Natural killer cell (primary cell): ENCODE measurements at places on chromosomes 7 and 10. TPM values are rescaled to one million over a fixed set of nuclear protein-coding genes. Genes with fewer than 3 reads are reported as not detected.

The GIMAP5 gene
- 64.1 TPM for total RNA-seq

The RTKN2 gene
- total RNA-seq, result 0.61 TPM

The CDK14 gene
- 1.9 TPM for total RNA-seq

The TSPAN15 gene
- 1.3 TPM for total RNA-seq

DNA sequence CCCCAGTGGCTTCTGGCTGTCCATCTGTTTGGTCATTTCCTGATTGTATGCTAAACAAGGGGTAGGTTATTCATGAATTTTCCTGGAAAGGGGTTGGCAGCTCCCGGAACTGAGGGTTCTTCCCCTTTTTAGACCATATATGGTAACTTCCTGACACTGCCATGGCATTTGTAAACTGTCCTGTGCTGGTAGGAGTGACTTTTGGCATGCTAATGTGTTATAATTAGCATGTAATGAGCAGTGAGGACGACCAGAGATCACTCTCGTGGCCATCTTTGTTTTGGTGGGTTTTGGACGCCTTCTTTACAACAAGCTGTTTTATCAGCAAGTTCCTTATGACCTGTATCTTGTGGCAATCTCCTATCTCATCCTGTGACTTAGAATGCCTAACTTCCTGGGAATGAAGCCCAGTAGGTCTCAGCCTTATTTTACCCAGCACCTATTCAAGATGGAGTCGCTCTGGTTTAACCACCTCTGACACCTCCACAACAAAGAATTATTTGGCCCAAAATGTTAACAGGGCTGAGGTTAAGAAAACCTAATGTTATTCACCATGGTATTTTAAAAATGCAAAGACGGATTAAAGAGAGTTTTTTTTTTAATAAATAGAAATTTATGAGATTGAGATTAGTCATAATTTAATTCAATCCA lies 2.4 kb upstream of the PTN start:
- DNase-seq, result no peak

- no peak for DNase-seq
These were observed 141.7 kb downstream of the MACC1 start for GRCh38 chr7:20075440-20075839.

- DNase-seq, result no peak
These were observed 12.6 kb upstream of the EPHB6 start for GRCh38 chr7:142842251-142842766.

DNA sequence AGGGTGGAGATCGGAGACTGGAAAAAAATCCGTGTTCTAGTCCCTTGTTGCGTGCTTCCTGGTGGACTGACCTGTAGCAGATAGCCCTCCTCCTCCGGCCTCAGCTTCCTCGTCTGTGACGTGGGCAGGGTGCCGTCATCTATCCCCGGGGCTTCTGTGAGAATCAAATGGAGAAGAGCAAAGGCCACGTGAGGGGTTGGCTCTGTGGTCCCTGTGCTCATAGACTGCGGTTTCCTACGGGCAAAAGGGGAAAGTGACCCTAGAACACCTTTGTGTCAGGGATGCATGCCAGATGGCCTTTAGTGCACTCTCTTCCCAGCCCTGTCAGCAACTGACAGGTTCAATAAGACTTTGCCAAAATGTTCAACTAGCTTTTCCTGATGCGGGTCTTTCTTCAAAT lies 33.7 kb downstream of the GRK5 start:
- DNase-seq, result no peak

DNA sequence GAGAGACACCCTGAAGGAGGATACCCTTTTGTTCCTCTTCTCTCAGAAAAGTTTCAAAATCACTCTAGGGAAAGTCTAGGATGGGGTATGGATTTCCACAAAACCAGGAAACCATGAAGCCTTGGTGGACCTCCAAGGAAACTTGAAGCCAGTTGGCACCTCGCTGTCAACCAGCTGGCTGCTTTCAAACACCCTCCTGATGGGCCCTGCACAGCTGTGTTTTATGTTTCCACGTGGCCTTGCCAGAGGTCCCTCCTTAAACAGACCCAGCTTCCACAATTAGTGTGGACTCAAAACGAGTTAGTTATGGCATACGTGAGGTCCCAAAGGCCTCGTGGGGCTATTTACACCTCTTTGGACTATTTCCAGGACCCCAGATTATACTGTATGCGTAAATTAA lies 5.9 kb downstream of the PPP1R3A start:
- DNase-seq, result no peak

GRCh38 chr7:116443101-116443523 lies 56.4 kb upstream of the CAV2 start:
- DNase-seq, result no peak

- DNase-seq, result no peak
These were observed 99.0 kb downstream of the CAMK1D start for GRCh38 chr10:12448340-12448728.

GRCh38 chr10:87519582-87519981 lies 14.9 kb downstream of the MINPP1 start:
- no peak for DNase-seq
